ENCODE measurements at places on chromosomes 6 and 20. TPM values are rescaled to one million over a fixed set of nuclear protein-coding genes. Genes with fewer than 3 reads are reported as not detected.

The SLC12A5 gene
- total RNA-seq, result 0.96 TPM

GRCh38 chr6:131782764-131783163, 25.1 kb upstream of the ENPP1 start:
- DNase-seq, result peak; percentile 31

- no peak for DNase-seq
Measured at GRCh38 chr6:8229915-8230756, 127.8 kb upstream of the EEF1E1 start.

DNA sequence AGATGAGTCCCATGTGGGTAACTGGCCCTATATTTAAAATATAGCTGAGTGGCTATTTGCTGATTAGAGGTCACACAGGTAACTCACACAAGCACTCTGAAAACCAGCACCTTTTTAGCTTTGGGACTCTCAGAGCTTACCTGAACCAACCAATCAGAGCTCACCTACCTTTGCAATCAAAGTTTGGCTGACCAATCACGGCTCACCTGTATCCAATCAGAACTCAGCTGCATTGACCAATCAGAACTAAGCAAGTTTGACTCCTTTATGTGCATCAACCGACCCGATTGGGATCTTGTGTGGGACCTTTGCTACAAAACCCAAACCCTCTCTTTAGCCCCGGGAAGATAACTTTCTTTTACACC, 106.8 kb upstream of the NXT1 start:
- no peak for DNase-seq

Measured in RPMI7951 (cell line).